Left ventricle myocardium inferior (tissue), 1 donor: ENCODE measurements at places on chromosomes 7 and 10.

GRCh38 chr10:5764422-5765297 is 48.6 kb downstream of the GDI2 start:
- DNase-seq, result no peak

DNA sequence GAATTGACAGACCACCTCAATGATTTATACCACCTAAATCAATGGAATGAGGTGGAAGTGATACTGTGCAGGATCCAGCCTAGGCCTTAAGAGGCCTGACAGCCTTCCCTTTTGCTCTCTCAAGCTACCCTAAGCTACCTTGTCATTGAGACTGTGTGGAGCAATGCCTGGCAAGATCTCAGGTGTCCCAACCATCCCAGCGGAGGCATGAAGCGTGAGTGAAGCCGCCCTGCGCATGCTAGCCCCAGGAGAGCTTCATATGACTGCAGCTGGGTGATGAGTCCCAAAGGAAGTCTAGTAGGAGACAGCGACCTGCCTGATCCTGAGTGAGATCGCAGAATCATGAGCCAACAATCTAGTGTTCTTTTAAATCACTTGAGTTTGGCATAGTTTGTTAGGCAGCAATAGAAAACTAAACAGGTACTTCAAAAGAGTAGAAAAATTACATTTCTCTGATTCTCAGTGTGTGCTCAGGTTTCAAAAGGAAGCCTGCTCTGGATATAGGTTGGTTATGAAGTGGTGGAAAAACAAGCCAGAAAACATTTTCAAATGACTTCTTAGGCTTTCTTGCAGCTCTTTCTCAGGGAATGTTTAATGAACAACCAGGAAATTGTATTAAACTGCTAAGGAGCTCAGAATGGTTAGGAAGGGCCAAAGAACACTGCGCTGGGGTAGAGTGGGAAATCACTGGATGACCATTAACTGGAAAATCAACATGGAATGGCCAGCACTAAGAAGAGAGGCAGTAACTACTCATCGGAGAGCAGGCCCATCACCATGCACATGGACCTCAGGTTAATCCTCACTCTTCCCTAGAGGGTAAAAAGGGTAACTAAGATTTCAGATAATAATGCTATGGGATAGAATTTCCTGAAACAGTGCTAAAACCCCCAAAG is 535.2 kb downstream of the PHTF2 start:
- no peak for DNase-seq

- DNase-seq, result no peak
These were observed 27.3 kb downstream of the AHCYL2 start for GRCh38 chr7:129252128-129252527.

DNA sequence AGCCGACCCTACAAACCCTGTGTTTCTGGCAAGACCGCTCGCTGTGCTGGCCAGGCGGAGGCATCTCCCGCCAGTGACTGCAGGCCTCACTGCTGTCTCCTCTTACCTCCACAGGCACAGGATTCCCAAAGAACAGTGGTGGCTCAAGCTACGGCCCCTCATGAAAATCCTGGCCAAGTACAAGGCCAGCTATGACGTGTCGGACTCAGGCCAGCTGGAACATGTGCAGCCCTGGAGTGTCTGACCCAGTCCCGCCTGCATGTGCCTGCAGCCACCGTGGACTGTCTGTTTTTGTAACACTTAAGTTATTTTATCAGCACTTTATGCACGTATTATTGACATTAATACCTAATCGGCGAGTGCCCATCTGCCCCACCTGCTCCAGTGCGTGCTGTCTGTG is 36.2 kb downstream of the PITRM1 start:
- DNase-seq, result peak; percentile 81

DNA sequence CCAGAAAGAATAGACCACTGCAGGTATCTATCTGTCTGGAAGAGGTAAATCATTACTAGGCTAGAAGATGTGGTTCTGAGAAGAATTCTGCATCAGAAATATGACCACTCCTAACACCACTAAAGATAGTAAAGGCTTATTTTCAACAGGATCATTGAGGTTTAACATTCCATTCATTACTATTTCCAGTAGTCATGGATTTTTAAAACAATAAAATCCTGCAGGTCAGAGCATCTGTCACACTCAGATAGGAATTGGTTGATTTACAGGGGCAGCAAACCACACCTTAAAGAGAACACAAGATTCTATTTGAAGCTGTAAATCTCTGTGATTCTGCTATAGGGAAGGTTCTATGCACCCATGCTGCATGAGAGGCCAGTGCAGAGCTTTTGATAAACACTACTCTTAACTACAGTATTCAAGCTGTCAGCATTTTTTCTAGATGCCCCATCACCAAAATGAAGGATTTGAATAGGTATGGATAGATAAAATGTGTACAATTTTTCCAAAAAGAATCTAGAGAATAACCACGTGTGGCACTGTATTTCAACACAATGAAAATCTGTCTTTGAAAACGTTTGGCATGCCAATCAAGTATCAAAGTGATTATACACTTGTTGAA is 14.6 kb downstream of the LRRC17 start:
- DNase-seq, result no peak

DNA sequence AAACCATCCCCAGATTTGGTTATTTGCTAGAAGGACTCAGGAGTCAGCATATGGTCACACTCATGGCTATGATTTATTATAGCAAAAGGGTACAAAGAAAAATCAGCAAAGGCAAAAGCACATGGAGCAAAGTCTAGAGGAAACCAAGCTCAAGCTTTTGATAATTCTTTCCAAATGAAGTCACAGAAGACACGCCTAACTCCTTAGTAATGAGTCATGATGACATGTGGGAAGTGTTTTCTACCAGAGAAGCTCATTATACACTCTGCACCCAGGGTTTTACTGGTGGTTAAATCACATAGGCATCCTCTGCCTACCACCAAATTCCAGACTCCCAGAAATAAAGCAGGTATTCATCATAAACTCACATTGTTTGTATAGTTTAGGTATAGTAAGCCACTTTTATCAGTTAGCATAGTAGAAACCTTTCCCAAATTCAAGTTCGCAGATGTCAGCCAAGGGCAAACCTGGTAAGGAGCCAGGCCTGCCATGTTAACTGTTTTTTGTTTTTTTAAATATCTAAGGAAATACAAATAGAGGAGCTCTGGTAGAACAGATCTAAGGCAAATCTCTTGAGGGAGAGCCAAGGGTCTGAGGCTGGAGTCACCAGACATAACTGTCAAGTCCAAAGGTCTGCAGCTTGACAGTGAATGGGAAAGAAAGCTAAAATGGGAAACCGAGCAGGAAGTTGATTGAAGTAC is 15.4 kb upstream of the HIBADH start:
- no peak for DNase-seq

DNA sequence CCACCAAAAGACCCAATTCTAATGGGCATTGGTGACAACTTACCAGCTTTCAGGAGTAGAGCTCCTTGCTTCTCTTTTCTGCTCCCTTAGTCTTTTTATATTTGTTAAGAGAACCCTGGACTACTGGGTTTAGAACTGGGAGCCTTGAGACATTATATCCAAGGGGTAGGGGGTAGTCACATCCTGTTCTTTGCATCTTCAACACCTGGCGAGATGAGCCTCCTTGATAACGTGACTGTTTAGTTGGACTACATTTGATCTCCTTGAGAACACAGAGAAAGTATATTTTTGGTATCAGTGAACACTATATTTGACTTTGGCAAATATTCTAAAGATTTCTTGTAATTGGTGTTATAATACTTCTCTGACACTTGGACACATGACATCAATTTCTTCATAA is 9.0 kb upstream of the SMNDC1 start:
- DNase-seq, result no peak

DNA sequence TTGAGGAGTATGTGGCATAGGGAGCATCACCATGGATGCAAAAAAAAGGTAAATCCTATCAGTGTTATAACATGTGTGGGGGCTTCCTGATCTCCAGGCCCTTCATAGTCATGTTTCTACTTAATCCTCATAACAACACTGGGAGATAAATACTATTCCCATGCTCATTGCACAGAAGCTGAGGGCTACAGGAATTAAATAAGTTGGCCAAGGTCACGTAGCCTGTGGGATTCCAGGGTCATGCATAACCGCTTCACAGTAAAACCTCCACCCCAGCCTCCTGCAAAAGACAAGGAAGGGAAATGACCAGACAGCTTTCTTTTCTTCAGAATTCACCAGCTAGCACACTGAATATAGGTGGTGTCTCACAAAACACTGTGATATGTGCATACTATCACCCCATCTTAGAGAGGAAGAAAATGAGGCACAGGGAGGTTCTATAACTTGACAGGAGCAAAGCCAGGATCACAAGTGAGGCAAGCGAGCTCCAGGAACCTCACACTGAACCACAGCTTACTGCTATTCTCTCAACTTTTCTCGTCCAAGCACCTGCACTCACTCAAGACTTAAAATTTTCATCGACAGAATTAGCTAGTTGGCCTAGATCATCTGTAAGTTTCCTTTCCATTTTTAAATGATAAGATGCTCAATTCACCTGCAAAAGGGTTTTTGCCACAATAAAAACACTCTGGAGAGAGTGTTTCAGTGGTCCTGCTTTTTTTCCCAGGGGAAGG is 13.4 kb downstream of the JAZF1 start:
- no peak for DNase-seq

- DNase-seq, result no peak
These were observed 20.4 kb downstream of the ZAN start for GRCh38 chr7:100753750-100754149.

DNA sequence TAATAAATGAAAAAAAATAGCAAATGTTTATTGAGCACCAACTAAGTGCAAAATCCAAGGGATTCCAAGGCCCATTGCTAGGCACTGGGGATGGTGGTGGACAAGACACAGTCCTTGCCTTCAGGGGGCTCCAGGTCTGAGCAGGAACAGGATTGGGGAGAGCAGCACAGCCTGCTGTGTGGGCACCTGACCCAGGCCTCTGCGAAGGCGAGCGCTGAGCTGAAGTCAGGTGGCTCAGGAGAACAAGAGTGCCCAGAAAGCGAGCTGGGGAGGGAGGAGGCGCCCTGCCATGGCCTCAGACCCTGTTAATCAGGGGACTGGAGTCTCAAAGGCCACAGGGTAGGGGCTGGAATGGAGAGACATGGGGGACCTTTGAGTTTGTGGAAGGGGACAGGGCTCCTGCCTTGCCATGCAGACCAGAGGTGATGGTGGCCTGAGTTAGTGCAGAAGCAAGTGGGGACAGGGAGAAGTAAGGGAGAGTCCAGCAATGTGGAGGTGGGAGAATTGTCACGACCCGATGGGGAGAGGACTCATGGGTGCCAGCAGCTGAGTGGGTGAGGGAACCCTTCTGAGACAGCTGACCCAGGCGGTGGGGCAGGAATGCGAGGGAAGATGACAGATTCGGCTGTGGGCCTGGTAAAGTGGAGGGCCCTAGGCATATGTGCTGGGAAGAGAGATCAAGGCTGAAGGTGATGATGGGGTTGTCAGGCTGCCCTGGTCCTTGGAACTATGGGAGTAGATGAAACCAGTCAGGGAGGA is 4.1 kb upstream of the ORAI2 start:
- no peak for DNase-seq

DNA sequence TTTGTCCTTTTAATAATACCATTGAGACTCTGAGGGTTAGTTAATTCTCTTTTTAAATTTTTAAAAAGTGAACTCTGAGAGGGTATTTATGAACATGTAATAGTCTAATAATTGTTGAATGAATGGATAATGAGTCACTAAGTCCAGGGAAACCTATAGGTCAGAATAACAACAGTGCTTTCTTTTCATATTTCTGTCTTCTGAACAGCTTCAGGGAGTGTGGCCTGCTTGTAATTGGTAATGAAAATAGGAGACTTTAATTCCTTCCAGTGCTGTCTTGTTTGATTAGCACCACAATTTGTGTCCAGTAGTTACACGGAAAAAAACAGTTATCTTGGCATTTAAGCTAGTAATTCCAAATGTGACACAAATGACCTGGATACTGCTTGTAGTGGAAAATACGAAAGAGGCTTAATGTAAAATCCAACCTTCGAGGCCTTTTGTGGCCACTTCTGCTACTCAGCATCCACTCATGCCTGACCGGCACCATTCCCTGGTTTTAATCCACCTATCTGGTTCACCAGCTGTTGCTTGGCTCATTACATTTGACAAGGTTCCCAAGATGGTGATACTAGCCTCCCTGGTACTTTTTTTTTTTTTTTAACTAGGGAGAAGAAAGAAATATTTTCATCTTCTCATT is 149.3 kb upstream of the IMMP2L start:
- DNase-seq, result no peak

DNA sequence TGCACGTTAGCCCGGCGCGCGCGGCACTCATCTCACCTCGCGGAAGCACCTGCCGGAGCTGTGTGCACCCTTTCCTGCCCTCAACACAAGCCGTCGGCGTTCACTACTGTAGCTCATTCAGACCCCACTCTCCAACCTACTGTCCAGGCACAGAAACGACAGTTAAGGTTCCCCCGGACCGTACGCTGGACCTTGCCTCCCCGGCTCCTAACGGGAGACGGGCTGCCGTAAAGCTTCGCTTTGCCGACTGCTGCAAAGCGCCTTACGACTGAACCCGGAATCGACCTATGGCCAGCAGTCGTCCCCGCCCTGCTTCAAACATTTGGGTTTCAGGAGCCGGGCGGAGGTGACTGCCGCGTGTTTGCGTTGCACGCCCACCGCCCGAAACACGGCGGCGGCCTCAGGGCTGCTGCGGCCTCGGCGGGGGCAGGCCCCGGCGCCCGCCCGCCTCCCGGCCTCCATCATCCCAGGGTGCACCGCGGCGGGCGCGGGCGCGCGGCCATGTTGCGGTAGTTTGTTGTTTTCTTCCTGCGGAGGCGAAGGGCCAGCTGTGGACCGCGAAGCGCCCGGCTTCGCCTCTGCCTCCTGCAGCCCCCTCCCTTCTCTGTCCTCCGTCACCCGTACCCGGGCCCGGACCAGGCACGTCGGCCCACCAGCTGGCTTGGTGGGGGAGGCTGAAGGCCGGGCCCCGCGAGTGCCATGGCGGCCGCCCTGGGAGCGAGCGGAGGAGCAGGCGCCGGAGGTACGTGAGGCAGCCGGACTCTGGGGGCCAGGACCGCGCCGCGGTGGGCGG is at the start of gene RBM33:
Gene RBM33, plus strand, starts transcription at position 484 of the 793 bp plus-strand sequence. Its CDS starts 216 bp downstream, at position 700.
- peak; percentile 78 for DNase-seq

DNA sequence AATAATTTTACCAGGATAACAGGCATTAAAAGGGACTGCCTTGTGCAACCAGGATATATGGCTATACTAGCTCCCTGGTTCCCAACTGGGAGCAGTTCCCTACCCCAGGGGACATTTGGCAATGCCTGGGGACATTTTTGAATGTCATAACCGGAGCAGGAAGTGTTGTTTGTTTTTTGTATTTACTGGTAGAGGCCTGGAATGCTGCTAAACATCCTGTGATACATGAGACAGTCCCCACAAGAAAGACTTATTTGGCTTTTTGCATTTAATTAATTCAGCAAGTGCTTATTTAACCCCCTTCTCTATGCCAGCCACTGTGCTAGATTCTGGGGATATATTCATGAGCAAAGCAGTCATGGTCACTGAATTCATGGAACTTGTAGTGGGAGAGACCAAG is 181.2 kb downstream of the BBS9 start:
- no peak for DNase-seq

DNA sequence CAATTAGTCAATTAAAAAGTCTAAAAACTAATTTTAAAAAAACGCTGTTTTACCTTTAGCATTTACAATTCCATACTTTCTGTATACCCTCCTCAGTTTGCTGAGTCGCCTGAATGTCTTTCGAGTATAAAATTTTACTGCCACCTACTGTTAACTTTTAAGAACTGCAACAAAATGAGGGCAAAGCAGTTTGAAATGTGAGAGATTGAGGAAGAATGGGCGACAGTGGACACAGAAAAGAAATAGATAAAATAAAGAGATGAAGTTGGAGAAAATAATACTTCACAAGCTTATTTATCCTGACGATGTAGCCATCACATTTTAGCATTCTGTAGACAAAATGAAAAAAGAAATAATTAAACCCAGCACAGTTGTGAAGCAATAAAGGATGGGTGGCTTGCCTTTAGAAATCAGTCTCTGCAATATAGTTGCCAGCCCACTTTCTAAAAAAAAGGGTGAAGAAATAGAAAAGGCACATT is 110.8 kb upstream of the PTN start:
- DNase-seq, result no peak
